NCI-H1930 (cell line): ENCODE measurements at places on chromosomes 4 and X.

DNA sequence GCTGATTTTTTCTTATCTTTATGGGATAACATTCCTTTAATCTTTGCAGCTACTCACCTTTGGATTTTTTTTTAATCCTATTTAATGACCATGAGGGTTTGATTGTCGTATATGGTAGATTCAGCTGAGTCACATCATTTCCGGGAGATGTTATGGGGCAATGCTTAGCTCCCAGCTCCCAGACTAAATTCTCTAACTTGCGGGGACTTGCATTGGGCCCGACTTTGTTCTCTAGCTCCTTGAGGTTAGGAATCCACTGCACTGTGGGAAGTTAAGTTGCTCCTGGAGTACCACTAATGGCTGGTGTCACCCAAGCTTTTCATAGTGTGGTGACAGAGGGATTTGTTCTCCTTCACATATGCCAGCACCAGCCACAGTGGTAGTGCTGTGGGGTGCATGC lies 287.4 kb downstream of the TECRL start:
- no peak for DNase-seq

- DNase-seq: no peak
Measured at GRCh38 chrX:155662282-155662681, 49.5 kb upstream of the TMLHE start.

DNA sequence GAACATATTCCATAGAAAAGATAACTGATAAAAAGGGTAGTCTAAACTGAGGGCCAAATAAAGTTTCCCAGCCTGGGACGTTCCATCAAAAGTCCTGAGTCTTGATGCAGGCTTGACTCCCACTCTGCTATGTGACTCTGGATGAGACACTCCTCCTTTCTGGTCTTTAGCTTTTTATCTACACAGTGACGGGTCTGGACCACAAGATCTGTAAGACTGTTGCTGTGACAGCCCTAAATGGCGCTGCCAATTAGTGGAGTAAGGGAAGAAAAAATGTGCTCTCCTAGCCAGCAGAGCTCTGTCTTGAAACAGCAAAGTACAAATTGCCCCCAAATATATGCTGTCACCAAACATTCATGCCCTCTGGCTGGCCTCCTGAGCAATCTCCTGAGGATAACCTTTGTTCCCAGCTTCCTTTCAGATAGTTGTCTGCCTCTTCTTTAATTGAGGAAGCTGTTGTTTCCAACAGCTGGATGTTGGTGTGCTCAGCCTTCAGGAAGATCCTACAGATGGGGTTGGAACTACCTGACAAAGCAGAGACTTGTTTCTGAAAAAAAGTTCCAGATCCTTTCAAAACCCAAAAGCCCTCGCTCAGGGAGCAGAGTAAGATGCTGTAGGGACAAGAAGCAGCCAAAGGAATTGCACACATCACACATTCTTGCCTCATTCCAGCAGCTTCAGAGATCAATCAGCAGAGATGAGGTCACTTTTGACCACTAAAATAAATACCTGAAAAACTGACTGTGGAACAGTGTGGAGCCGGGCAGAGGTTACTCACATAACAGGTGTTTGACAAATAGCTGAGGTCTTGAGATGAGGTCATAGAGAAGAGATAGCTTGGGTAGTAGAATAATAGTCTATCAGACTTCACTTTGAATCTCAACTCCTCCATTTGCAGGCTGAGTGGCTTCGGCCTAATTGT lies 383.4 kb upstream of the FGF13 start:
- no peak for DNase-seq

DNA sequence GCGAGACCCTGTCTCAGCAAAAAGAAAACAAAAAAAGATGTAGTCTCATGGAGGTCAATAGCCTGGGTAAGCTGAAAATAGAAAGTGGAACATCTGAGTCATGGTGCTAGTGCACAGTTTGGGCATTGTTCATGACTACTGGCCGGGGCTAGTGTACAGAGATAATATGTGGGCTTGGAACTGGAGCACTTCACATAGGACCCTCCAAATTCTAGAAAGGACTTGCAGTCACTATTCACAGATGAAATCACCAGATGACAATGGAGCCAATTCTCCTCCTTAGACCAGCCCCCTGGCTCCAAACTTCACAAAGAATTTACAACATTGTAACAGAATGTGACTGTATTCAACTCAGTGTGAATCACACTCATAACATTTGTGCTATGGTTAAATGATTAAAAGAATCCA lies 367.8 kb upstream of the SLC7A11 start:
- DNase-seq: no peak

GRCh38 chrX:24148121-24148520 lies 1.4 kb upstream of the ZFX start:
- DNase-seq: no peak

DNA sequence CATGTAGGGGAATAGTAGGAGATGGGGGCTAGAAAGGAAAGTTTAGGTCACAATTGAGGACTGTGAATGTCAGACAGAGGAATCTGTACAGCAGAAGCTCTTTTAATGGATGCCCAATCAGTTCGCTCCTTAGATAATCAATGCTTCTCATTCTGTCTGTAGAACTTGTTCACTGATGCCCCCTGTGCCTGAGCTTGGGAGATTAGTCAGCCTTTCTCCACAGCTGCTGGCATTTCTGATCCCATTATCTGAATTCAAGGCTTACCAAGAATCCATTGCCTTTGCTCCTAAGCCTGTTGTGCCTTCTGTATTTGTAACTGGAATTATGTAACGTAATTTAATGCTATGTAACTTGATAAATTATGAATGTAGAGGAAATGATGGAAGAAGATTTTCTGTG lies 53.2 kb upstream of the BBS12 start:
- DNase-seq: no peak

DNA sequence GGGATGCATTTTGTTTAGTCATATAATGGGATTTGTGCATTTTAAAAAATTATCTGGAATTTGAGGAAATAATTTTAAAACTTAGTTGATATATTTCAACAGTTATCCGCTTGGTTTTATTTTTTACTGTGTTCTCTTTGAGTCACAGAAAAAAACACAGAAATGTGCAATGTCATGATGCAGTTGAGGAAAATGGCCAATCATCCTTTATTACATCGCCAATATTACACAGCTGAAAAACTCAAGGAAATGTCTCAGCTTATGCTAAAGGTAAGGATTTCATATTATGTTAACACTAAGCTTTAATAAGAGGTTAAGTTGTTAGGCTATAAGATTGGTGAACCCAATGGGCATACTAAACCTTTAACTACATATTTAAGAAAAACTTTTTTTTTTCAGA lies 63.9 kb downstream of the HPGDS start:
- DNase-seq: no peak

- no peak for DNase-seq
Measured at GRCh38 chrX:153944140-153944799, at the start of gene RENBP. RENBP (minus strand) TSS chrX:153944643; CDS start chrX:153944610, 33 bp downstream.

- no peak for DNase-seq
Measured at GRCh38 chr4:75655562-75655961, 17.6 kb downstream of the G3BP2 start.

- no peak for DNase-seq
Measured at GRCh38 chr4:673349-674091, 556 bp downstream of the ATP5ME start.

DNA sequence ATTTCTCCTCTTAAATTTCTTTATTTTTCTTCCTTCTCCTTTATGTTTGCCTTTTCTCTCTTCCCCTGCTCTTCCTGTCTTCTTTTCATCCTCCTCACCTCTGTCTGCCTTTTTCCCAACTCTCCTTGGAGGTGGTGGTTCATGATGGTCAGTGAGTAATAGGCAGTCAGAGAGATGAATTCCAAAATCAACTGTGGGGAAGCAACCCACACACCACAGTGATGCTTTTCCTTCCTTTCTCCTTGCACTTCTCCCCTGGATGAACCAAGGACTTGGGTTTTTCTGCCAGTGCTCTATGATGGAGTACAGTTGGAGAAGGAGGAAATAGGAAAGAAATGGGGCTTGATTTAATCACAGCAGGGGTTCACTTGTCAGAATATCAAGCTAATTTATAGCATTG lies 153.8 kb downstream of the DCK start:
- no peak for DNase-seq

- DNase-seq: no peak
Measured at GRCh38 chrX:49972328-49972860, 50.0 kb downstream of the CLCN5 start.
